ENCODE measurements at places on chromosomes 3 and 15.
A peak's percentile ranks its signal among the peaks of the same experiment; 100 is the strongest.

GRCh38 chr3:150763841-150764483 is 993 bp upstream of the SIAH2 start:
- DNase-seq = no peak

GRCh38 chr3:66498687-66499621 is 1.9 kb downstream of the LRIG1 start:
- DNase-seq = no peak

DNA sequence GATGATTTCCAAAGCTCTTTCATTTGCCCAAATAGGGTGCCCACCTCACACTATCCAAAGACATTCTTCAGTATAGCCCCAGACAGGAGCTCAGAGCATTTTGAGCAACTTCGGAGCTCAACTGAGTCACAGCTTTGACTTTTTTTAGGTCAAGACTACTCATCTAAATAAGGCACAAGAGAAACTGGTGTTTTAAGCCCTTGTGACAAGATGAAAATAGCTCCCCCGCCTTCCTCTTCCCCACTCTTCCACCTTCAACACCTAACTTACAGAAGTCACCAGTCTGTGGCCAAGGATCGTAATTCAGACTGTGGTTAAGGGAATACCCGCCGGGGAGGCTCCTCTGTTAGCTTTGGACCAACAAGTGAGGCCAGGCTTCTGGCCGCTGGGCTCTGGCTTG is 60.4 kb upstream of the CA12 start:
- DNase-seq = no peak

DNA sequence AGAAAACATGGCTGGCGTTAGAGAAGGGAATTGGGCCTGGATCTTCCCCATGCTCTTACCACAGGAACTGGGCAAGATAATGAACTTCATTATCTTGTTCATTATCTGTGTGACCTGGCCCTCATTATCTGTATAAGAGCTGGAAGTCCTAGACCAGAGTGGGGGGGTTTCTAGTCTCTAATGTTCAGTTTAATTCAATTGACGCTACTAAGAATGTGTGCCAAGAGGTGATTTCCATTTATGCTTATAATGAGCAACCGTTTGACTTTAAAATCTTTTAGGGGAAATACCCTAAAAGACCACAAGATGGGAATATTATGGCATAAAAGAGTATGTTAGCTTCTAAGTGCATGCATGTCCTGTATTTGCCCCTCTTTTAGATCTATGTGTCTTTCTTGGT is 59.1 kb upstream of the CSTA start:
- no peak for DNase-seq

DNA sequence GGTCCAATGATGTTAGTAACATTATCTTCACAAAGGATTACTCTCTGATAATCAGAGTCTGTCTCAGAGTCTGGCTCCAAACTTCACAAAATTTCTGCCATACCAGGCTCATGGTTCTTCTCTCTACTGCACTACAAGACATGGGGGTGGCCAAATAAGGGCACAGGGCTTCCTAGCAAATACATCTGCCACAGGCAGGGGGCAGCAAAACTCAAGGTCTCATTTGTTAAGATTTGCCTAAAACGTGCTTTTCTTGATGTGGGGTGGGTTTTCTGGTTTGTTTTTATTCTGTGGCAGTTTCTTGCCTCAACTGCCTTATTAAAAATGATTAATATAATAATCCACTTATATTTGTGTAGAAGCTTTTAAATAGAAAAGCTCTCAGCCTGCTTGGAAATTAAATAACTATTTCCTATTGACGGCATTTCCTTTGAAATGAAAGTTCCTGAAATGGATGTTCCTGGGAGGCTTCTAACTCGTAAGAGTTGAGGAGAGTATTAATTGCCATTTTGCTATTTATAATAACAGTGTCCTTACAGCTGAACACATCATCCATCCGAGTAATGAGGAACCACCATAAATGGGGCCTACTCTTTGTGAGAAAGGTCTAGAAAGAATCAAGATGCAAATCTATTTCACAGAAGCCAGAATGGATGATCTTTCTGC is 53.8 kb downstream of the SST start:
- peak; percentile 43 for DNase-seq

GRCh38 chr3:15271785-15272381 is 60.5 kb downstream of the SH3BP5 start:
- DNase-seq = peak; percentile 74

- DNase-seq = no peak
These were observed 946.1 kb downstream of the SQOR start for GRCh38 chr15:46580924-46581323.

DNA sequence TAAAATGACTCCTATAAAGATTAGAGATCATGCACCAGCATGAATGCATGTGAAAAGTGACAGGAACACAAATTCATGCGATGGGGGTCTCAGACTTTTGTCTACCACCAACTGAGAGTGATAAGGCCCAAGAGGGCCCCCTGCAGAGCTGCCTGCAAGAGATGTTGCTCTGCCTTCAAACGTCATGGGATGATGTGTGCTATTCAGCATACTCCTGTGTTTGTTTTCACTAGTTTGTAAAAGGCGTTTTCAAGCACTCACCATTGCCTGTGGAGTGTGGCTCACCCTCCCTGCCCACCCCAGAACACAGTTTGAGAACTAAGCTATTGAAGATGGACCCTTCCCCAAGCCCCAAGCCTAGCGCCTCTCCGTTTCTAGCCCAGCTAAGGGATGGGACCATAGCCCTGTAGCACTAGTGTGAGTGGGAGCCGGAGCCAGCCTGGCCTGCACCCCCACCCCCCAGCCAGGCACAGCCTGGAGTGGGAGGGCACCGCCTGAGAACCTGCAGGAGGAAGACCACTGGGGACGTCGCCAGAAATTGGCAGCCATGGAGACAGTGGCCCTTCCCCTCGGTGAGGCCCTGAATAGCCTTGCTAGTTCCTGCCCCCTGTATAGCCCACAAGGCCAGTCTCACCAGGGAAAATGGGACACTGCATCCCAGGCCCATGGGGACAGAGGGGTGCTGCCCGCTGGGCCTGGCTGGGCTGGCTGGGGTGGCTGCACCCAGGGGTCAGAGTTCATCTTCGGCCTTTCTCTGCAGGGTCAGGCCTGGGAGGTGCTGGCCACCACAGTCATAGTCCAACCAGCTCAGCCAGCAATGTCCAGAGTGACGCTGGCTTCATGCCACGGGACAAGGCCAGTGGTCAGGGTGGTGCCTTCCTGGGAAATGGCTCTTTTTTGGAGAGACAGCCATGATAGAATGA is 22.6 kb upstream of the KLF13 start:
- DNase-seq = no peak

- no peak for DNase-seq
These were observed 19.4 kb downstream of the RASGRP1 start for GRCh38 chr15:38545179-38545578.

GRCh38 chr3:53536282-53536681 is 41.9 kb downstream of the CACNA1D start:
- DNase-seq = no peak

GRCh38 chr3:114336122-114336697 is 42.4 kb downstream of the TIGIT start:
- DNase-seq = no peak

- no peak for DNase-seq
These were observed 289.6 kb downstream of the EFHB start for GRCh38 chr3:19644405-19644804.

Data from effector memory CD8-positive, alpha-beta T cell (primary cell).